ENCODE measurements at places on chromosomes 16 and 17.

DNA sequence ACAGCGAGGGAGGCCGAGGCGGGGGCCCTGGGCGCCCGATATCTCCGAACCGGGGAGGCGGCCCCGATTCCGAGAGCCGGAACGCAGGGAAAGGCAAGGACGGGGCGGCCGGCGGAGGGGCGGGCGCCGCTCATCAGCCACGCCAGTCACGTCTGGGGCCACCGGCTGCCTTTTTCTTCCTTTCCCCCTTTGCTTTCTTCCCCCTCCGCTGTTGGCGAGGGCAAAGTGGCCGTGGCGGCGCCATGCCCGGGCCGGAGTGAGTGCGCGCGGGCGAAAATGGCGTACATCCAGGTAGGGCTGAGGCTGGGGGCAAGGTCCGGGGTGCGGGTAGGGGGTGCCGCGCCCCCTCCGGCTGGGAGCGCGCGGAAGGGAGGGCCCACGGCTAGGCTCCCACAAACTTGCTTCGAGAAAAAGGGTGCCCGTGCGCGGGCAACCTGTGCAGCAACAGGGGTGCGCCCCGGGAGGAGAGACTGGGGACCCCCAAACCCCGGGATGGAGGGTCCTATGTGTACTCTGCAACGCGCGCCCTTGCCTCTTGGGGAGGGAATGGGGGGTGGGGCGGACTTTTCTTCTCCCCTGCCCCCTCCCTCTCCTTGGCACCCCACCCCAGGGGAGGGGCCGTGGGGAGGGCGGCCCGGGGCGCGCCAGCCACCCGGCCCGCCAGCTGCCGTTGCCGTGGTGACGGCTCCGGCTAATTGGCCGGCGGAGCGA is 486 bp downstream of the SYT17 start:
- DNase-seq = no peak

GRCh38 chr16:72508191-72508590 is 336.2 kb upstream of the PMFBP1 start:
- no peak for DNase-seq

DNA sequence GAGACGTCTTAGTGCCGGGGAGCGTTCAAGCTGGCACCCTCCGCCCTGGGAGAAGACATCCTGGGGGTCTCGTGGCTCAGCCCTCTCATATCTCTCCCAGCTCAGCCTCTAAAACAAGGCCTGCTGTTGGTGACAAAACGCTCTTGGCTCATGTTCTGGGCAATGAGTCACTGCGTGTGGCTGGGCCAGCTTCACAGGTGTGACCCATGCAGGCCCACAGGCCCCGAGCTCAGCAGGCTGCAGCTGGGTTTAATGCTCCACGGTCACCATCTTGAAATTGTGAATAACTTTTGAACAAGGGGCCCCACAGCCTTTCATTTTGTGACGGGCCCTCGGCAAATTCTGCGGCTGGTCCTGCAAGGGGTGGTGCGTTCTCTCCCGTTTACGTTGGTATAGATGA is 22.4 kb downstream of the GAA start:
- DNase-seq = no peak

- DNase-seq = no peak
These were observed 294.6 kb downstream of the CNTNAP4 start for GRCh38 chr16:76571755-76572154.

DNA sequence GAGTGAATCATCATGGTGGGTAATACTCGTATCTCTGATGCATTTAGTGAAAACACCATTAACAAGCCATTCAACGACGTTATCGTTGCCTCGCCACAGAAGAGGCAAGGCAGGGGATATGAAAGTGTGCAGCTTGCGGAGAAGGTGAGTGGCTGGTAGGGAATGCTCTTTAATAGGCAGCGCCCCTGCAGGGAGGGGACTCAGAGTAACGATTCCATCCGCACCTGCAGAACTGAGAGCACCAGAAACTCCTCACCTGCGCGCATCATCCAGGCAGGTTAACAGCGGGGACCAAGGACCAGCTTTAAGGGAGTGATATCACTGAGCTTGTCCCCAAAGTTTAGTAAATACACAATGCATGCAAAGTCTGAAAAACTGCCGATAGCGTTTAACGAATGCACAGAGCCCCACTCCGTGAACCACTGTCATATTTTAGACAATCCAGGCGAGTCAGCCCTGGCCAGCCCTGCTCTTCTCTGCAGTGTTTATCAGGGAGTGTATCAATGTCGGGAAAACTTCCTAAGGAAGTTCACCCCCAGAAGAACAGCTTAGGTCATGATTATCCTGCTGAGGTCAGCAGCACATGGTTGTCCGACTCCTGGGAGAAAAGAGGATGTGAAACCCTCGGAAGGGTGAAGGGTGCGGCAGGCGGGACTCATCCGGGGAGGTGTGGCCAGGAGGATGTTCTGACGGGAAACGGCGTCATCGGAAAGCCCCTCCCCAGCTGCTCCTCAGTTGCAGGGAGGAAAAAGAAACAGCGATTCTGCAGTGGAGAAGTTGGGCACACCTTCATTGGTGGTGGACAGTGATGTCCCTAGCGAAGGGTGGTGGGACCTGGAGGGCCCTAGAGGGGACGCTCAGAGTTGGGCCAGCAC is 68.5 kb upstream of the DNAH17 start:
- peak; percentile 31 for DNase-seq

GRCh38 chr17:67800495-67800928 is 24.8 kb upstream of the BPTF start:
- DNase-seq = peak; percentile 50

DNA sequence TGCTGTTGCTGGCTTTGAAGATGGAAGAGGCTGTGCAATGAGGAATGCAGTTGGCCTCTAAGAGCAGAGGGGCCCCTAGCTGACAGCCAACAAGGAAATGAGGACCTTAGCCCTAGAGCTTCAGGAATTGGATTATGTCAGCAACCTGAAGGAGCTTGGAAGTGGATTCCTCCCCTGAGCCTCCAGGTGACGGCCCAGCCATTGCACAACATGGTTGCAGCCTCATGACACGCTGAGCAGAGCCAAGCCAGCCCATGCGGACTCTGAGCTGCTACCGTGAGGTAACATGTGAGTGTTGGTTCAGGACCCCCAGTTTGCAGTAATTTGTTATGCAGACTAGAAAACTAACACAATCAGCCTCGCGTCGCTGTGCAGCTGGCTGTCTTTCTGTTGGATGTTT is 20.2 kb downstream of the CCDC42 start:
- DNase-seq = no peak

DNA sequence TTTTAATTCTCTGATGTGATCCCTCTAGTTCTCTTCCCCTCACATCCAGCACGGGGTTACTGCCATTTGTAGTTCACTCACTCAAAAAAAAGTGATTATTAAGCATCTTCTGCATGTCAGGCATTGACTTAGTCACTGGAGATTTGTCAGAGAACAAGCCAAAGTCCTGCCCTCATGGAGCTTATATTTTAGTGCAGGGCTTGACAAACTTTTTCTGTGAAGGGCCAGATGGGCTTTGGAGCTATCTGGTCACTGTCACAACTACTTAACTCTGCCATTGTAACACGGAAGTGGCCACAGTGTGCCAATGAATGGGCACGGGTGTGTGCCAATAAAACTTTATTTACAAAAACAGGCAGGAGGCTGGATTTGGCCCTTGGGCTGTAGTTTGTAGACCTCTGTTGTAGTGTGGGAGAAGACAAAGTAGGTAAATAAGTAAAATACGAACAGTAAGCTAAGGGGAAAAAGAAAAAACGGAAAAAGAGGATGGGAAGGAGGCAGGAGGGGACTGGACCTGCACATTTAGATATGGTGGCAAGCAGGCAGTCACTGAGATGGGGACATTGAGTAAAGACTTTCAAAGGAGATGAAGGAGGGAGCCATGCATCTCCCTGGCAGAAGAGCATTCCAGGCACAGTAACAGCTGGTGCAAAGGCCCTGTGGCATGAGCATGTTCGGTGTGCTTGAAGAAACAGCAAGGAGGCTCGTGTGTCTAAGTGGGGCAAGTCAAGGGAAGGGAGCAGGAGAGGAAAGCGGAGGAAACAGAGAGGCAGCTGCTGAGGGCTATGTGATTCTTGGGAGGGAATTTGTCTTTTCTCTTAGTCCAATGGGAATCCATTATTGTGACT is 202.8 kb upstream of the CACNG3 start:
- DNase-seq = no peak

DNA sequence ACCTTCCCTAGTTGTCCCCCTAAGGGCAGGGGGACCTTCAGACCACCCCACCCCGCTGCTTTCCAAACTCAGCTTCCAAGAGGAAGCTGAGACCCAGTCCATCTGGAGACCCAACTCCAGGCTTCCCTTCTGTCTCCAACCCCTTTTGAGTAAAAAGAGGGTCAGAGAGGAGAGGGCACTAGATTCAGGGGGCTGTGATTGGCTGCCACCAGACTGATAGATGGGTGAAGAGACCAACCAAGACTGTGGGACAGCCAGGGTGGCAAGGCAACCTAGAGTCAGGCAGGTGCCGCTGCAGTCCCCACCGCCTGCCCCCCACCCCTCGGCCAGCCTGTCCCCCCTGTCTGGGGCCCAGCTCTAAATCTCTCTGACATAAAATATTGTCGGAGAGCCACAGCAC is 92.5 kb downstream of the SDK2 start:
- DNase-seq = no peak

DNA sequence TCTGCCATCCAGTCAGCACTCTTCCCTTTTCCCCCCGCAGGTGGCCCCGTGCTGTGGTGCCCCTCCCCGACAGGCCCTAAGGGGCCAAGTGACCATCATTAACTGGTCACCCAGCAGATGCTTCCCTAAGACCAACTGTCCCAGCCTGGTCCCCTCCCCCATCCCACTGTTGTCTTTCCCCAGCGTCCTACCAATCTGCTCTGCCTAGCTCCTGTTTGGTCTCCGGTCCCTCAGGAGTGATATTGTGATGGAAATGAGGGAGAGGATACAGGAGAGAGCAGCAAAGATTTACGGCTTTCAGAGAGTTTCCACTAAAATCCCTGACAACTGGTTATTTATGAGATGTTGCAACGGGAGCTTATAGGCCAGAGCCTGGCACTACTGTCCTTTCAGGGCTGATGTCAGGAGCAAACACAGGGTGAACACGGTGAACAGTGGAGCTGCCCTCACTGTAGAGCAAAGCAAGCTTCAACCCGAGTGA is 1.4 kb upstream of the TTLL6 start:
- no peak for DNase-seq

DNA sequence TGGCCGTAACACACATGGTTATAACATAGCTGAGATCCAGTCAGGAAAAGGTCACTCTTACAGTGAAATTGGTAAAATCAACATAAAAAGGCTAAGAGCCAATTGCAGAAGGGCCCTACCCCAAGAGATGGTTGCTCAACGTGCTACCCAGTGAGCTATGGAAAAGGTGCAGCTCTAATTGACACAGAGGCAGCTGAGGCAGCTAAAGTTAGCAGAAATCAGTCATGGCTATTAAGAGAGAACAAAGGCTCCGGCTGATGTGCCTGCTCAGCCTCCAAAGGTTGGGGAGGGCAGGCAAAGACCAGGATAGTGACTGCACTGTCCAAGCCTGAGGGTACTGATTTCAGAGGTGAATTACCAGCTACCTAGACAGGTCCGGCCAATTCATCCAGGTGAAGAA is 76.5 kb upstream of the ATP2A3 start:
- no peak for DNase-seq

DNA sequence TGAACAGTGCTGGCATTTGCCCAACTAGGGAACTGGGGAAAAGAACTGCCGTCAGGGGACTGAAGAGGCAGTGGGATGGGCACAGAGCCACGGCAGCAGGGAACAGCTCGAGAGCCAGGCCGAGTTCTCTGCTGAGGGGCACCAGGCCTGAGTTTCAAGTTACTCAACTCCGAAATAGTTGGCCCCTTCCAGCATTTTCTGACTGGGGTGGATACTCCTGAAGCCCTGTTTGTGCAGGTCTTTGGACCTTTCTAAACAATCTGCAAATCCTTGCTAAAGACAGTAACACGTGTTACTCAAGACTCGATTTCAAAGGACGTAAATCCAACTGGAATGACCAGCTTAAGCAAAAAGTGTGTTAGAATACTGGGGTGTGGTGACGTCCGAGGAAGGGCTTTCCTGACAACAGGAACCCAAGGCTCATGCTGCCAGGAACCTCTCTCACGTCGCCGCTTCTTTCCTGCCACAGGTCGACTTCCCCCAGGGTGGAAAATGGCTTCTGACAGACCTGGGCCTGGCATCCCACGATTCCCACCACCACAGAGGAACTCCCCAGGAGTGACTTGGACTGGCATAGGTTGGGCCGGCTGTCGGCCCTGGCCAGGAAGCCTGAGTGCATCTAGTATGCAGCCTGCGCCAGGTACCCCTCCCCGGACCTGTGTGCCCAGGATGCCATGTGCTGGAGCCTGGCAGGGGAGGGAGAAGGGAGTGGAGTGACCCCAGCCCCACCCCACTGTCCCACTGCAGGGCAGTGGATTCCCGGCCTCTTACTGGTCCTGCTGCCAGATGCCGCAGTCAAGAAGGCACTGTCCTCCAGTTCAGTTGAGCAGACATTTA is 71.9 kb downstream of the N4BP1 start:
- DNase-seq = no peak

- no peak for DNase-seq
These were observed 18.5 kb downstream of the FCSK start for GRCh38 chr16:70472786-70473433.

- no peak for DNase-seq
These were observed 2.8 kb upstream of the PYCR1 start for GRCh38 chr17:81939881-81940385.

GRCh38 chr17:59300941-59301340 is 30.5 kb upstream of the YPEL2 start:
- DNase-seq = no peak

DNA sequence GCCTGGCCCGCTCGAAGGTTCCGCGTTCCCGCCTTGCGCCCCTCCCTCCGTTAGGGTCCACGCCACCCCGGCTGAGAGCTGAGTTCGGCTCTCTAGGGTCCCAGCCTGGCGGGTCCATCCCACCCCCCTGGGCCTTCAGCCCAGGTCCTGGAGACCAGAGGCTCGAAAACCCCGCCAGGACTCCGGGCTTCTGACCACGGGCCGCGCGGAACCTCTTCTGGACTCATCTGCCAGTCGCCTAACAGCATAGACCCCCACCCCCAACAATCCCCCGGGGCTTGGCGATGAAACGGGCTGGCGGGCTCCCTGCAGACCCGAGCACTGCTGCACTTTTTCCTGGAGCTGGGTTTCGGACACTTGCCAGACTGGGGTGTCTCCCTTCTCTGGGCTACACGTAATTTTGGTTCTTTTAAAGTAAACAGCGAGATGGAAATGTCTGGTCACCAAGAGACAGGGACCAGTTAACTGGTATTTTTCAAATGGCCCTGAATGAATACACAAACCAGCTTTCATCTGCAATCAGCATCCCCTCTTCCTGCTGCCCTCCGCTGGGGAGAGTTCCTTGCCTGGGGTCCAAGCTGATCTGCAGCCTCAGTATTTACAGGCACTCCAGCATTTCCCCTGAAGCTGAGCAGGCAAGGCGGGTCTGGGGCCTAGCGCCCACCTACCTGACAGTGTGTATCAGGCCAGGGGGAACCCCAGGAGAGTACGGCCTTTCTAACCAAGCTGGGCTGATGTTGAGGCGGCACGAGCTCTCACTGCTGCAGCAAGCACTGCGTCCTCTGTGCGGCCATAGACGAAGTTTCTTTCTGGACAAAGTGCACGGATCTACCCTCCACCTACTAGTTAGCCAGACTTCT is 639 bp upstream of the TRIM65 start:
- DNase-seq = no peak

GRCh38 chr17:59650642-59651041 is 30.9 kb downstream of the CLTC start:
- no peak for DNase-seq

GRCh38 chr17:11177340-11177739 is 63.7 kb upstream of the SHISA6 start:
- DNase-seq = no peak

GRCh38 chr16:58670177-58670576 is 14.4 kb downstream of the SLC38A7 start:
- DNase-seq = no peak

Data from stimulated activated CD4-positive, alpha-beta T cell treated with anti-CD3 and anti-CD28 coated beads, Interleukin-12 subunit alpha, Interleukin-12 subunit beta, amount 100 ng/mL, for 24 hours (primary cell).